NCI-H1930 (cell line): ENCODE measurements at places on chromosomes 12 and 14.

DNA sequence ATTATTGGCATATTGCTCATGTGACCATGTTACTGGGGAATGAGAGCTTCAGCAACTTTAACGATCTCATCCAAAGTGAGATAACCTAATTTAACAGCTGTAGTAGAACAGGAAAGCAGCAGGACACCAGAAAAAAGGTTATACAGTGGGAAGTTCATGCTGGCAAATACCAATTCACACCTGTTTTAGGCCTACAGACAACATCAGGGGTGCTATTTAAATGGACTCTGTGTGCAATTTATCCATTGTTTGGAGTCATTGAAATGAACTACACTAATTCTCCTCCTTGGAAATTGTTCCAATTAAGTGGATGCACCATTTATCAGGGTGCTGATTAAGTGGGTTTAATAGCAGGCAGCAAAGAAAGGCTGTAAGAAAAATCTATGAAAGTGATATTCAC lies 424.4 kb upstream of the LMO3 start:
- DNase-seq: no peak

- DNase-seq: no peak
These were observed 26.5 kb upstream of the CORO1C start for GRCh38 chr12:108757856-108758255.

DNA sequence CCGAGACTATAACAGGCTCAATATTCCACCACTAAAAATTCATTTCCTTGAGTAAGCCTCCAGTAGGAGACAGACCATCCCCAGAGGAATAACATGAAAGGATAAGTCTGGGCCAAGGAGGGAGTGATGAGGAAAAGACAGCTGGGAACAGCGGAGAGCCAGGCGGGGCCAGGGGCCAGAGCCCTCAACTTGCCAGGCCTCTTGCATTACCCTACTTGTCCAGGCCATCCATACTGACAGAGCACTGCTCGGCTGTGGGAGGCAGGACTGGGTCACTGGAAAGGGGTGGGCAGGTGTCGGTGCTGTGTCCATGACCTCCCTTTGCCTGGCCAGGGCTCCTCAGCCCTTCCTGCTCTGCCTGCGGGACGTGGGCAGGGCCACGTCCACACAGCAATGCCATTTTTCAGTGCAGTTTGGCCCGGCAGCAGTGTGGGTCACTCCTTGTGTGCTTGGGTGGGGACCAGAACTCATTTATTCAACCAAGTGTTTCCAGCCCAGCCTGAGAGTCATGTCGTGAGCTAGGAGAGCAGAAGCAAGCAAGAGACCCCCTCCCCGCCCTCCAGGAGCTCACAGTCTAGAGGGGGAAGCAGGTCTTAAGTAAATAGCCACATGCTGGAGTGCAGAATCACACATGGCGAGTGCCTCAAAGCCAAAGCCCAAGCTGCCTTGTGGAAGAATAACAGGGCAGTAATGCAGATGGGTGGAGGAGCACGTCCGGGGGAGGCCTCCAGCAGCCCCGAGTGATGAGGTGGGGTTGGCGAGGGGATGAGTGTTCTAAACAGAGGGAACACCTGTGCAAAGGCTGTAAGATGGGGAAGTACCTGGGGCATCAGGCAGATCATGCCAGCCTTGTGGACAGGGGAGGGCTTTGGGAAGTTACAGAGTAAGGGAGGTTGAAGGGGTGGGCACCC lies 8.9 kb upstream of the FAIM2 start:
- no peak for DNase-seq

- peak; percentile 24 for DNase-seq
These were observed 490 bp downstream of the PRORP start for GRCh38 chr14:35122696-35123387.

DNA sequence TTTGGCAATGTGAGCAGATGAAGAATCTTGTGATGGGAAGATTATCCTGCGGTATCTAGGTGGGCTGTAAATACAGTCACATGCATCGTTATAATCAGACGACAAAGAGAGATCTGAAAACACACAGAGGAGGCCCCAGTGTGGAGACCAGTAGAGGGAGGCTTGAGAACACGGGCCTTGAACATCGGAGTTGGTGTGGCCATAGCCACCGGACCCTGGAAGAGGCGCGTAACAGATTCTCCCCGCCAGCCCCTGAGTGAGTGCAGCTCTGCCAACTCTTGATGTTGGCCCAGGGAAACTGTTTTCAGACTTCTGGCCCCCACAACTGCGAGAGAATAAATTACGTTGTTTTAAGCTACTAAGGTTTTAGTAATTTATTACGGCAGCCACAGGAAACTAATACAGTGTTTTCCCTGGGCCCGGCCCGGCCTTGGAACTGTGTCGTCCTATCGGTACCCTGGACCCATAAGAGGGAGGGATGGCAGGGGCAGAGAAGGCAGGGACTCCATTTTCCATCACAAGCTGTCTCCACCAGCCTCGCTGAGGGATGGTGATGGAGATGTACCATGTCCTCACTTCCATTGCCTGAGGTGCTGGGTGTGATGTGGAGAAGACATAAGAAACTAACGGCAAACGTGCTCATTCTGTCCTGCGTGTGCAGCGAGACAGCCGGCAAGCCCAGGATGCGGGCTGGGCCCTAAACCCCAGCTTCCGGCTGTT lies 91.6 kb downstream of the NTF3 start:
- DNase-seq: no peak

GRCh38 chr12:69179786-69180185 lies 59.6 kb upstream of the CPSF6 start:
- no peak for DNase-seq

- no peak for DNase-seq
These were observed 950.7 kb upstream of the FLRT2 start for GRCh38 chr14:84579292-84579691.

DNA sequence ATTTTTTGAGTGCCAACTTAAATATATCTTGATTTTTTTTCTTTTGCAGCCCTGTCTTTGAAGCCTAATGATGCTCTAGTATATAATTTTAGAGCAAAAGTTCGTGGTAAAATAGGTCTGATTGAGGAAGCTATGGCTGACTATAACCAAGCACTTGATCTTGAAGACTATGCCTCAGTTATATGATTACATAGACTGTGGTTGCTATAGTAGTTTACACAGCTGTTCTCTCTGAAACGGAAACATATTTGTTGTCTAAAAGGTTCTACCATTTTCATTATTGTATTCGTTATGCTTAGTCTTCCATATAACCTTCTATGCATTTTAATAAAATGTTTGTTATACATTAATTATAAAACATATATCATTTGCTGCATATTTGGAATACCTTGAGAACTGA lies 246.7 kb downstream of the TTC6 start:
- DNase-seq: no peak

DNA sequence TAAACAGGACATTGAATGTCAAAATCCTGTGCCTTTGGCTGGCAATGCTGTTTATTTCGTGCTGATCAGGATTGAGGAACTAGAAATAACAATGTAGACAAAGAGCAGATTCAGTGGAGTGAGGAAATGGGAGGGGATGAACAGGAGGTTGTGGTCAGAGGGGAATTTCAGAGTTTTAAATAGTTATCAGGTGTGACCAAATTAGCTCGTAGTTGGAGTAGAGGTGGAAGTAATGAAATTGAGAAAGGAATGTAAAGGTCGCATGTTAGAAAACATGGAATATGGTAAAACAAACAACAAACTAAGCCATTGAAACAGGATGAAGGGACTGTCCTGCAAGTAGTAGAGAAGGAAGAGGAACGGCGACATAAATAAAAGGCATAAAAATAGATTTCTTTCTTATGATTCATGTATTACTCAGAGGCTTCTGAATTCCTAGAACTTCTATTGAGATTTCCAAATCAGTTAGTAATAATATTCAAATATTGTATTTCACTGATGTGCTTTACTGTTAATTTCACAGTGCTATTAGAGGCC lies 9.5 kb upstream of the SAV1 start:
- DNase-seq: no peak

DNA sequence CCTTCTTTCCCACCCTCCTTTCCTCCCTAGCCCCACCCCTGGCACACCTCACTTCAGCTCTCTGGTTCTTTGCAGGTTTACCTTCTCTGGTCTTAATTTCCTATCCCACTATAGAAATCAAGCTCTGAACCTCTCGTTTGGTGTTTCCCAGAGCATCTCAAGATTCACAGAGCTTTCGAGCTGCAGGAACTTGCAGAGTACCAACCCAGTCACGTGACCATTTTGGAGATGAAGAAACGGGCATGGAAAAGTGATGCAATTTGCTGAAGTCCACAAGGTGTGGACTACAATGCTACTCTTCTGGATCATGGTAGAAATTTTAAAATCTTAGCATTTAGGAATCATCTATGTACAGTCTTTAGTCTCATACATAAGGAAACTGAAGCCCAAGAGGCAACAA lies 205.8 kb downstream of the NTF3 start:
- no peak for DNase-seq

- no peak for DNase-seq
These were observed 48.4 kb downstream of the BICD1 start for GRCh38 chr12:32155041-32155440.

- DNase-seq: no peak
These were observed 38.2 kb upstream of the KCNA1 start for GRCh38 chr12:4871514-4871913.

GRCh38 chr12:27553941-27554340 lies 29.9 kb downstream of the PPFIBP1 start:
- DNase-seq: no peak

DNA sequence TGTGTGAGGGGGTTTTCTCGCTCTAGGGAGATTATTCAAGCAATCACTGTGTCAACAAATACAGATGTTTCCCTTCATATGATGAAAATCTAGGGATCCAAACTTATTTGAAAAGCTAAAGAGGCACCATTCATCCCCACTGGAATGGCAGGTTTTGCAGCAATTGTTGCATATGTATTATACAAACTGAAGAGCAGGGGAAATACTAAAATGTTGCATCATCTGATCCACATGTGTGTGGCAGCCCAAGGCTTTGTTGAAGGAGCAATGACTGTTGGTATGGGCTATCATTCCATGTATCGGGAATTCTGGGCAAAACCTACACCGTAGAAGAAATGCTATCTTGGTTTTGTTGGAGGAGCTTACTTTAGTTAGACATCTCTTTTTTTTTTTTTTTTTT lies 4.1 kb upstream of the PRPF40B start:
- no peak for DNase-seq

- no peak for DNase-seq
These were observed 184.9 kb upstream of the SFSWAP start for GRCh38 chr12:131525795-131526508.

GRCh38 chr14:69887740-69888657 lies 8.8 kb downstream of the SMOC1 start:
- no peak for DNase-seq

GRCh38 chr14:60514378-60514740 lies 5.4 kb downstream of the SIX6 start:
- peak; percentile 51 for DNase-seq

DNA sequence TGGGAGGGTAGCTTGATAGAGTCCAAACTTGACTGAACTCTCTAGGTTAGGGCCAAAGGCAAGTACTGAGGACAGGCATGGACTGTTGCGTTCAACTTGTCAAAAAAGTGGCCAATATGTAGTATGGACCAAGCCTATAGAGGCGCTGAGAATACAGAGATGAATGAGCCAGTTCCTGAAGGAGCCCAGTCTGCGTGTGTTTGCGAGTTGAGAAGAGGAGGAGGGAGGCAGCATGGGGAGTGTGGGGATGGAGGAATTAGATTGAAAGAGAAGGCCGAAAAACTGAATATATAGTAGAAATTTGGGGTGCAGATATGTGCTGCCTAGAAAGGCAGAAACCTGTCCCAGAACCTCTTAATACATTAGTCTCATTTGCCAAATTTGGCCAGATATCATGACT lies 412.4 kb downstream of the PCNX1 start:
- peak; percentile 10 for DNase-seq

GRCh38 chr12:22494319-22494718 lies 50.0 kb downstream of the C2CD5 start:
- no peak for DNase-seq

- DNase-seq: no peak
These were observed 27.8 kb downstream of the C14orf132 start for GRCh38 chr14:96066976-96067375.

DNA sequence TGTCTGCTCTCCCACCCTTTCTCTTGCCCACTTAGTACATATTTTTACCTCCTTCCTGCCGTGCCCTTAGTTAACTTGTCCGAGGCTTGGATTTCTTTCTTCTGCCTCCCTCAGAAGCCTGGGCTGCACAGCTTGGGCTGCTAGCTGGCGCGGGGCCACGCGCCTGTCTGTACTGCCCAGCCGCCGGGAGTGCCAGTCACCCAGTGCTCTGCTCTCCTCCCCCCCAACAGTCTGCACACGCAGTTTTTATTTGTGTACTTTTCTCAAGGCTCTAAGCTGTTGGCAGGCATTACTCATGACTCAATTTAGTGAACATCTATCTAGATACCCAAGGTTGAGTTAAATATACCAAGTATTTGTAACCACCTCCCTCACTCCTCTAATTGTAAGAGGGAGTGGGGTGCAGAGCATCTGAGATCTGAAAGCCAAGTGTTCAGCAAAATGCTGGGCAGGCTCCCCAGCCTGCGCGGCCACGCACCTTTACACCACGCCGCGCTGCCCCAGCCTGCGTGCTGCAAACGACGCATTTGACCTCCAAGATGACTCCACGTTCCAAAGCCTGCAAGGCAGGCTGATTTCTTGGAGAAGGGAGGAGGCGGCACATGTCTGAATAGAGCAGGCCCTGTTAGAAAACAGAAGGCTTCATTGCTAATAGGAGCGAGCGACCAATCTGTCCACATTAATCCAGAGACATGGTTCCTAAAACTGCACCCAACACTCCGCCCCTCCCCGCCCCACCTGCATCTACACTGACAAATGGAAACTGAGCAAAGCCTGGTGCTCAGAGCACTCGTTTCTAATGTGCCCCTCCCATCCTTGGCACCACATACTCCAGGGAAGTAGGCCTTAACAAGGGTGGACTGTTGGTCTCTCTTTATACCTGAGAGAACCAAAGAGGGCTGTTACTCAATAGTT lies 18.2 kb upstream of the CACNA2D4 start:
- no peak for DNase-seq

- DNase-seq: no peak
These were observed 12.1 kb downstream of the VASH1 start for GRCh38 chr14:76773188-76773885.
